Activated naive CD4-positive, alpha-beta T cell treated with Interleukin-2 at 50 U/mL for 16 hours (primary cell): ENCODE measurements at places on chromosomes 4 and X.

DNA sequence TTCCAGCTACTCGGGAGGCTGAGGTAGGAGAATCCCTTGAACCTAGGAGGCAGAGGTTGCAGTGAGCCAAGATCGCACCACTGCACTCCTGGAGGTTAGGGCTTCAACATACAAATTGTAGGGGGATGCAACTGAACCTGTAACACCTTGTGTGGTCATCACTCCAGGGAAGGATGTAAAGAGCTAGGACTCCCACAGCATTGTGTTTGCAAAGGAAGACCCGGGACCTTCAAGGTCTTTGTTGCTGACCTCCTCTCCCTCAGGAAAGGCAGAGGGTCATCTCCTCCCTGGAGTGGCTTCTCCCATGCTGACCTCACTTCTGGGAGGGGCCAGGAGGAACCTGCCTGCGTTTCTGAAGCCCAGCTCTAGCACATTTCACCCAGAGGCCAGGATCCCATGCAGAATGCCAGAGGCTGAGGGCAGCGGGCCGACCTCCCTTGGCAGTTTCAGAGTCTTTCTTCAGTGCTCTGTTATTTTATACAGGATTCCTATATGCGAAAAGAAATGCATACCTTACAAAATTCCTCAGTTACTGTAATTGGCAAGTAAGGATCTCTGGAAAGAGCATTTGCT lies 80.2 kb downstream of the HTRA3 start:
- DNase-seq, result no peak

DNA sequence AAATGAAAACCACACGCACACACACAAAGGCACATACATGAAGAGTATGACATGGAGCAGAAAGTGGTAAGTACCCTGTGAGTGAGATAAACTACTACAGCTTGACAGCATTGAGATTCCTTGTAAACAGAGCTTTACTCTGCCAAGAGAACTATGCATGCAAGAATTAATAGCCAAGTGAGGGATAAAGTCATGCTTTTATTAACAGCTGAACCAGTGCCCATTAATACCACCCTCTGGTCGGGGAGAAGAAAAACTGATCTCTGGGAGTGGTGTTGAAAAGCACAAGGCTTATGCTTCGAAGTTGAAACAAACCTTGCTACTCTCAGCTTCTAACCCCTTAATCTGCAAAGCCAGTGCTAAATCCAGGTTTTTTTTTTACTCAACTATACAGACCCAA lies 95.9 kb upstream of the C1QTNF7 start:
- DNase-seq, result no peak

DNA sequence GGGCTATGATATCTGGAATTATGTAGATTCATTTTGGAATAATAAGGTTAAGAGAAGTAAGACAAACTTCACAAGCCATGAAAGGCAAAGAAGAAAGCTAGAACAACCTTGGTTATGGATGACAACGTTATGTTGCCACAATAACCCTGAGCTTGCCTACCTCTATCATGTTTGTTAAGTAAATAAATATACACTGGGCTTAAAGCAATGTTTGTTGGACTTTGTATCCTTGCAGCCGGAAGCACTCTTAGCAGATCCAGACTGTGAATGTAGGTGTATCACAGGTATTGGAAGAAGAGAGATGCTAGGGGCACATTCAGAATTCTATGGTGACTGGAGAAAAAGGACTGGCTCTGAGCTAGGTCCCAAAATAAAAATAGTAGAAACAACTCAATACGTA lies 214.4 kb downstream of the HS3ST1 start:
- DNase-seq, result no peak

DNA sequence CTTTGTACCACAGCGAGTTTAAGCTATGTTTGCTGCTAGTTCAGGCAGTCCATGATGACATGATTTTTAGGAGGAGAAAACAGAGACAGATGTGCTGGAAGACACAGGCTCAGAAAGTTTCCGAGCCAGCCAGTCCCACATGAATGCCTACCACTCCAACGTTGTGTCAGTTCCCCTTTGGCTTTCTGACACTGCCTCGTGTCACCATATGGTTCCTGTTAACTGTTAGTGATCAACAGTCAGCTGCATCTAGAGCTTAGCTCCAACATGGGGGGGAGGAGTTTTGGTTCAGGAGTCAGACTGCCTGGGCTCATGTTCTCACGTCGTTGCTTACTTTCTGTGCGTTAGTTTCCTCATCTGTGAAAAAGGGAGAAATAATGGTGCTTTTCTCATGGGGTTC lies 343.7 kb downstream of the MID1IP1 start:
- DNase-seq, result no peak

DNA sequence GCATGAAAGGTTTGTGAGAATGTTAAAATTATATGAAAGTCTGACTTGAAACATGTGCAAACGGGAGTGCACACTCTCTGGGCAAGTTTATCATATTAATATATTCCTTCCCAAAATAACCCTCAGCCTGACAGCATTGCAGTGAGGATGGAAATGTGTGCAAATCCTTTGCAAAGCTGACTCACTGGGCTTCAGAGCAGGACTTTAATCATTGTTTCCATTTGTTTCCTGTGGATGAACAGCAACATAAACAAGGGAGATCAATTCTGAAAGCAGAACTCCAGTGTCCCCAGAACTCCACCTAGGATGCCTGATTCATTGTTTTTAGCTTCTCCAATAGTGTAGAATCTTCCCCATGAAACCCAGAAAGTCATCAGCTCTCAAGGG lies 32.9 kb downstream of the SLC2A9 start:
- no peak for DNase-seq

DNA sequence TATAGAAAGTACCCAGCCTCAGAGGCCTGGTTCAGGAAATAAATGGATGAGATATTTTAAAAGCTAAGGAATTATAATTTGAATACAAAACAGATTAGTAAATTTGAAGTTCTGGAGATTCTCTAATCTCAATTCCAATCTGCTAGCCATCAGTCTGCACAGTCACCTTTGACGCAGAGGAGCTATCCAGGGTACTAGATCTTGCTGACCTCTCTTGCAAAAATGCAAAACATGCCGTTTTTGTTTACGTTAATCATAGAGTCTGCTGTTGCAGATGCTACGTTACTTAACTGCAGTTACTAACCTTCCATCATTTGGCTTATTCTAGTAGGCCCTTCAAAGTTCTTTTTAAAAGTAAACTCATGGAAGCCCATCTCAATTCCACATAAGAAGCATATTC lies 10.4 kb downstream of the CCSER1 start:
- no peak for DNase-seq

DNA sequence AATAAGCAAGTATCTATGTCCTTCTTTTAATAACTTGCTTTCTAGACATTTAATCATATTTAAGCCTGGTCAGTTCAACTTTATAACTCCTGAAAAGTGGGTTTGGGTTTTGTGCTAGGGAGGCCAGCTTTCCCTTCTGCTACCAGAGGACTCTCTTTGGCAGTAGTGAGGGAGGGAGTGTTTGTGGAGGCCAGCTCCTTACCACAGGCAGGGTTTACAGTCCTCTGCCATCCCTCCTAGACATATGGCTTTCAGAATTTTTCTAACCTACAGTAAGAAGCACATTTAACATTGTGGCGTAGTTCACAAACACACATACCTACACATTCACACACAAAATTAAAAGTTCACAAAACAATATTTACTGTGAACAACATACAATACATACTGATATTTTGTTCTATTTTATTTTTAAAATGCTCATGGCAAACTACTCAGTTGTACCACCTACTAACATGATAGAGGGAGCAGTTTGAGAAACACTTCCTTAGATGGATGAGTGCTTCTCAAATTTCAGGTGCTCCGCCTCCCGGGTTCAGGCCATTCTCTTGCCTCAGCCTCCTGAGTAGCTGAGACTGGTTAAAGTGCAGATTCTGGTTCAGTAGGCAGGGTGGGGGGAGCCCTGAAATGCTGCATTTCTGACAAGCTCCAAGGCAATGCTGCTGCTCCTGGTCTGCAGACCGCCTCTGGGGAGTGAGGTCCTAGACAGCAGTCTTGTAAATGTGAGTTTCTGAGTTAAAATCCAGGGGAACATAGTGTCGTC lies 86.7 kb downstream of the PTTG2 start:
- DNase-seq, result no peak

DNA sequence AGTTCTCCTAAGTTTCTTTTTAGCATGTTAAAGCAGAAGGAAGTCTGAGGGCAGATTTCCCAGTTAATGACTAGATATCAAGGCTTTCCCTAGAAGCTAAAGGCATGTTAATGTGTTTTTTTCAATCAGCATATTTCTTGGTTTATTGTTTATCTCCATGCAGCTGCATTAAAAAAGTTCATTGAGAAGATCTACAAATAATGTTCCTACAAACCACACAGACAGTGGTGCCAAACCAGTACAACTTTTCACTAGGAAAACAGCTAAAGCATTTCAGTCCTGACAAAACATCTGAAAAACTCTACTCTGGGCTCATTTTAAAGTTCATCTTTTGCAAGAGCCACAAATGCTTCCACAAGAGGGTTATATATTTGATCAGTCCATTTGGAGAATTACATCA lies 320.0 kb downstream of the ADGRL3 start:
- no peak for DNase-seq

DNA sequence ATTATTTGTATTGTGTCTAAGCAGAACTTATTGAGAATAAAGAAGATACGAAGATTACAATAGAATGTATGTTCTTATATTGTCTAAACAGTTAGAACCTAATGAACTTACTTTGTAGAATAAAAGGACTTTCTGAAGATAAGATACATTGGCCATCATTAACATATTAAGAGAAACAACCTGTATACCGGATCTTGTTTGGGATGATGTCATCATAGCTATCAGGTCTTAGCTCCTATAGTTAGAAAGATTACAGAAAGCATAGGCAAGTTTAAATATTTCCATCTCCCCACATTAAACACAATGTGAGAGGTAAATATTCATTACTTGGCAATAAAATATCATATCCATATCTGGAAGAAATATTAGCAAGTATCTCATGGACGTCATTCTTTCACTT lies 282.3 kb downstream of the PACRGL start:
- no peak for DNase-seq

DNA sequence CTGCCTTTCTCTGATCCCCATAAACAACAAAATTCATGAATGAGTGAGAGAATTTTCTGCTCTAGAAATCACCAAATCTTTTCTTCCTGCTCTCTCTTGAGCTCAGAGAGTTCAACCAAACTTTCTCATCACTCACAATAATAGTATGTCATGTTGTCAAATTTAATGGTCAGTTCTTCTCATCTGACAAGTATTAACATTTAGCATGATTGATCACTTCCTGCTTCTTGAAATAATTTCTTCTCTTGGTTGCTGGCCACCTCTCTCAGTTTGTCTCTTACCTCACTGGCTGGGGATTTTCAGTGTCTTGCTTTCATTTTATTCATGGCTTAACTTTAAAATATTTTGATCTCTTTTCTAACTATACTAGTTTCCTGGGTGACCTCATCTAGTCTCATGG lies 25.5 kb upstream of the FGF5 start:
- DNase-seq, result no peak
